Anterior cingulate cortex (tissue), 58 donors: ENCODE measurements at places on chromosomes 16 and 17.

- no peak for DNase-seq
These were observed 52.1 kb downstream of the FOXL1 start for GRCh38 chr16:86630471-86630870.

DNA sequence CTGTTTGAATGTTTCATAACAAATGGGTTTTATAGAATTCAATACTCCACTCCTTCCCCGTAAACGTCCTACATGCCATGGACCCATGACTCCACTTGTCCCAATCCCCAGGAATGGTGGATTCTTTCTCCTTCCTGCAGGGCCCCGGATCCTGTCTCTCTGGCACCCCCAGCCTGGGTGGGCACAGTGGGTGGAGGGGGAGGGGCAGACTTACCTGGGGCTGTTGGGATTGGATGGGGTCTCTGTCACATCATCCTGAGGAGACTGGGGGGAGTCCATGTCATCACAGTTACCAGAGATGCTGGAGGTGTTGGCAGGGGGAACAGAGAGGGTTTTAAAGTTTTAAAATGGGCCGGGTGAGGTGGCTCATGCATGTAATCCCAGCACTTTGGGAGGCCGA, 13.2 kb downstream of the TRPV3 start:
- DNase-seq = no peak

DNA sequence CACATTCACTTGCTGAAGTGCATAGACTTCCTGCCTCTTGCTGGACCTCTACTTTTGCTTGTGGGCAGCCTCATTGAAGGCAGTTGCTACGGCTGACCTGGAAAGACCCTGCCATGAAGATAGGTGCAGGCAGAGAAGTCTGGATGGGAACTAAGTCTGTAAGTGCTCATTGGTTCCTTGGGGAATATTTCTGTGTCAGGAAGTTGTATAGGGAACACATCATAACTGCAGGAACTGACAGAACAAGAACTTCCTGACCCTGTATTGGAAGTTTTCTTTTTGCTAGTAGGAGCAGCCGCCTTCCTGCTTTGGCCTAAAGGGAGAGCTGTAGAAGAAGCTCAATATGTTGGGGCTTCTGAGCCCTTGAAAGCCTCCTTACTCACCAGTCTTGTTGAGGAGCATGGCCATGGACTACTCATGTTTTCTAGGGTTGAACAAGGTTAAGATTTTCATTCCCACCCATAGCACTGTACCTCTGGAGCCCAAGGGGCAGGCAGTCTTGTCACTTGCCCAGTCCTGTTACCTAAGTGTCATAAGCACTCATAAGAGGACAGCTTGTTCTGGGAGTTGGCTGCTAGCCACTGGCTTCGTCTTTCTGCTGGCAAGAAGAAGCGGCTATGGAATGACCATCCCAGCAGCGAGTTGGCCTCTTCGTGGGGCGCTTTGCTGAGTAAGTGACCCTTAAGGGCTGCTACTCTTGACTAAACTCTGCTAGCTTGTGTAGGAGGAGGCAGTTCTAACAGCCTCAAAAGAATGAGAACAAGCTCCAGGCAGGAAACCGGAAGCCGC, 7.2 kb downstream of the UBFD1 start:
- no peak for DNase-seq

GRCh38 chr17:4476511-4477070, 22.1 kb upstream of the SPNS2 start:
- DNase-seq = no peak

- DNase-seq = peak; percentile 53
These were observed 125.9 kb downstream of the OR1D5 start for GRCh38 chr17:2937331-2938003.

- no peak for DNase-seq
These were observed 8.9 kb upstream of the SEC14L1 start for GRCh38 chr17:77131904-77132303.

DNA sequence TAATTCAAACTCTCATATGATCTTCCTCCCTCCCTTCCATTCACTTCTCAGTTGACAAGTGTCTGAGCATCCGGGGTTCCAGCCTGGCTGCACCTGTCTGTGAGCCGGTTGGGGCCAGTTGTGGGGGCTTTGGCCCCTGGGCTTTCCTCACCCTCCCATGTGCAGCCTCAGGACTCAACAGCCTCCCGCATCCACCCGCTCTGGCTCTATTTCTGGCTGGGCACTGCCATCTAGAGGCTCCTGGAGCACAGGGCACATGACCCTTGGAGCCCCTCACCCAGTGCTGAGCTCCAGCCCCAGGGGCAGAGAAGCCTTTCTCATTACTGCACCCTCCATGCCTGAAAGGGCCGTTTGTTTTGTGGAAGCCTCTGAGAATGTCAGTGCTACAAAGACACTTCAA, 43.3 kb downstream of the HAPSTR1 start:
- peak; percentile 43 for DNase-seq

GRCh38 chr16:58440131-58440530, 47.9 kb downstream of the GINS3 start:
- DNase-seq = no peak

DNA sequence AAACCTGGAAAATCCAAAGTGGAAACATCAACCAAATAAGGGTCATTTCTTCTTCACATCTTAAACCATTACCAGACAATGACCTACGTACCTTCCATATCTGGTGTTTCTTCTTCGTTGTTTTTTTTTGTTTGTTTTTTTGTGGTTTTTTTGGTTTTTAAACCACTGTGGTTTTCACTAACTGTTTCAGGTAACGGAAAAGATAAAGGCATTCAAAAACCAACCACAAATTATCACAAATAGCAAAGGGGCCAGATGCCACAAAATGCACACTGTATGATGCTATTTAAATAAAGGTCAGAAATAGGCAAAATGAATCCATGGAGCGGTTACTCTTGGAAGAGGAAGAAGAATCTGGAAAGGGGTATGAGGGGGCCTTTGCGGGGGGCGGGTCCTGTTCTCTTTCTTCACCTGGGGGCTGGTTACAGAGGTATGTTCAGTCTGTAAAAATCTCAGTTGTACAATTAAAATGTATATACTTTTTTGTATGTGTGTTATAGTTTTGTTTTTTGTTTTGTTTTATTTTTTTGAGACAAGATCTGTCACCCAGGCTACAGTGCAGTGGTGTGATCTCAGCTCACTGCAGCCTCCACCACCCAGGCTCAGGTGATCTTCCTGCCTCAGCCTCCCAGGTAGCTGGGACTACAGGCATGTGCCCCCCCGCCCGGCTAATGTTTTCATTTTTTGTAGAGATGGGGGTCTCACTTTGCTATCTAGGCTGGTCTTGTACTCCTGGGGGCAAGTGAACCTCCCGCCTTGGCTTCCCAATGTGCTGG, 29.6 kb downstream of the LITAF start:
- no peak for DNase-seq

- DNase-seq = no peak
These were observed 11.1 kb downstream of the CCDC57 start for GRCh38 chr17:82201498-82201910.

- DNase-seq = no peak
These were observed 60.6 kb downstream of the RPH3AL start for GRCh38 chr17:292016-292415.
